ENCODE measurements at places on chromosomes 11 and 22. TPM values are rescaled to one million over a fixed set of nuclear protein-coding genes. Genes with fewer than 3 reads are reported as not detected.

DNA sequence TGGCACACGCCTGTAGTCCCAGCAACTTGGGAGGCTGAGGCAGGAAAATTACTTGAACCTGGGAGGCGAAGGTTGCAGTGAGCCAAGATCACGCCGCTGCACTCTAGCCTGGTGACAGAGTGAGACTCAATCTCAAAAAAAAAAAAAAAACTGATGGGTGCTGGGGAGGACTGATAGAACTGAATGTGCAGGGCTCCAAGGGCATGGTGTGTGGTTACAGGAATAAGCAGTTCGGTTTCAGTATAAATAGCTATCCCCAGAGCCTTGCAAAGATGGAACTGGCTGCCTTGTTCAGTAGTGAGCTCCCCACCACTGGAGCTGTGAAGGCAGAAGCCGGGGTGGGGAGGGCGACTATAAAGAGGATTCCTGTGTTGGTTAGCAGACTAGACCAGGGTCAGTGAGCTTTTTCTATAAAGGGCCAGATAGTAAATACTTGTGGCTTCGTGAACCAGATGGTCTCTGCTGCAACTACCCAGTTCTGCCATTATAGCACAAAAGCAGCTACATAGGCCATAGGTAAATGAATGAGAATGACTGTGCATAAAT lies 5.9 kb downstream of the TOM1 start:
- no peak for DNase-seq

- DNase-seq, result no peak
These were observed 6.7 kb downstream of the VSIG10L2 start for GRCh38 chr11:125952559-125952958.

DNA sequence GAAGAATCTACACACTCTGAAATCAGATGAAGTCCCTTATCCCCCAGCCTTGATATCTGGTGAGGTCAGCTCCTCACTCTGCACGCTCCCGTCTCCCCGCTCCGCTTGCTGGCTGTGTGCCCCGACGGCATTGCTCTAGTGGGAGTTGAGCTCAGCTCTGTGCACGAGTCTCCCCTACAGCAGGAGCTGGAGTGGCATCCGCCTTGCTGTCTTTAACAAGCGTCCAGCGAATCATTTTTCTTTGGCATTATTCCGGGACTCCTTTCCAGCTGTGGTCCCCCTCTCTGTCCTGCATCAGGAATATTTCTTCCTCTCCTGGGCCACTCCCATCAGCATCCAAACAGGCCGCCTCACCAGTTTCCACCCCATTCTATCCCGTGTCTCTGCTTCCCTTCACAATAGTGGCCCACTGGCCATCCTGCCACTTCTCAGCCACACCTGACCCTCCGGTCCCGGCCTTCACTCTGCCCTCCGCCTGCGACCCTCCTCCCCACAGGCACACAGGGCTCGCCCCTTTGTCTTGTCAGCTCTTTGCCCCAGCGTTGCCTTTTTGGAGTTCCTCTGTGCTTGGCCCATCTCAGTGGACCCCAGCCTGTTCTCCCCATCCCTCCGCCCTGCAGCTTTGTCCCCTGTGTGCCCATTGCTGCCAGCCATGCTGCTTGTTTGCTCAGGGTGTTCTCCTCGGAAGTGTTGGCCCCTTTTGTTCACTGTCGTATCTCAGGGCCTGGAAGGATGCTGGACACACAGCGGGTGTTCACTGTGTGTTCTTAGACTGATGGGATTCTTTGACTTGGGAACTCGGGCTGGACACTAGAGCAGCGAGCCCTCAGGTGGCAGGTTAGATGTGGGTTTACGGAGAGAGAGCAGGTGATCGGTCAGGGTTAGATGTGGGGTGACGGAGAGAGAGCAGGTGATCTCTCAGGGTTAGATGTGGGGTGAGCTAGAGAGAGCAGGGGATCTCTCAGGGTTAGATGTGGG lies 441.8 kb downstream of the TBC1D22A start:
- DNase-seq, result no peak

DNA sequence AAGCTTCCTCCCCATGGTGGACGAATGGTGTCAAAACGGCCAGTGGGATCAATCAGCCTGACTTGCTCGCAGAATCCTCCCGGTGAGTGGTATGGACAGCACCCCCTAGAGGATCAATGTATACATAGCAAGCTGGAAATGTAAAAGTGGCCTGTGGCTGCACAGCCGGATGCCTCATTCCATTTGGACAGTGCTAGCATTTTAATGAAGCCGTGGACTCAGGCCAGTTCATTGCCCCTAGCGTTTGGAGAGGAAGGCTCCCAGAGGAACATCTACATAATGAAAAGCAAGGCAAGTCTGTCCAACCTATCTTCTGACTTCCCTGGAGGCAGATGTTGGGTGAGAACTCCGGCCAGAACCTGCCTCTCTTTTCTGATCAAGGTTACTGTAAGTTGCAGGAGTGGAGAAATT lies 942.3 kb downstream of the NTM start:
- peak; percentile 80 for DNase-seq

GRCh38 chr22:46390652-46391301 lies 55.3 kb downstream of the TRMU start:
- peak; percentile 31 for DNase-seq

DNA sequence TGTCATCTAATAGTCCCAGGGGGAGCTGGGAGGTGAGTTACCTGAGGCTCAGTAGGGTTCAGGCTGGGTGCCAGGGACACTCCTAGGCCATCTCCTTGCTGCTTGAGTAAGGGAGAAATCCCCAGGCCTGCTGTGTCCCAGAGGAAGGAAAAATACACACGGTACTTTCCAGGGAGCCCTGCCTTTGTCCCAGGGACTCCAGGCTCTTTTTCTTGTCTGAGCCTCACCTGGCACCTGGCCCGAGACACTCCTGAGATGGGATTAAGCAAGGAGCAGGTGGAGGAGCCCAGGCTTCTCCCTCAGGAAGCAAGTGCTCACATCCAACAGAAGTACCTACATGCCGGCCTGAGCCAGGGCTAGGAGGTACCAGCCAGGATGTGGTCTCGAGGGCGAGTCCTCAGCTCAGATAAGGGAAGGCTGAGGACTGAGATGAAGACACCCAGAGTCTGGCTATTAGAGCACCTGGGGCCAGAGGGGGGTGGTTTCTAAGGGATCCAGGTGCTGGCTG lies 899 bp upstream of the KLHDC7B start:
- no peak for DNase-seq

DNA sequence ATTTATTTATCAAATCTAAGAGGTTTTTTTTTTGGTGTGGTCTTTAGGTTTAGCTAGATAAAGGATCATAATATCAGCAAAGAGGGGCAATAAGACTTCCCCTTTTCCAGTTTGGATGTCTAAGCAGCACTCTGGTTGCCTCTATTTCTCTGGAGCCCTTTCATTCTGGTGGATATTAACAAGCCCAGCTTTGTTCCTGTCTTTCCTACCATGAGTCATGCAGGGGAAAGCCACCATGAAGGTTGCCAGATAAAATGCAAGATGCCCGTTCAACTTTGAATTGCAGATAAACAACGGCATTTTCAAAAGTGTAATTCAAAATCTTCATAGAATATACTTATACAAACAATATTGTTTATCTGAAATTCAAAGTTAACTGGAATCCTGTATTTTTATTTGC lies 143.6 kb downstream of the ADAMTS15 start:
- DNase-seq, result peak; percentile 62

- peak; percentile 46 for DNase-seq
These were observed 40.5 kb downstream of the LRRC32 start for GRCh38 chr11:76629853-76630599.

- no peak for DNase-seq
These were observed 118.1 kb downstream of the ETS1 start for GRCh38 chr11:128469220-128469619.

DNA sequence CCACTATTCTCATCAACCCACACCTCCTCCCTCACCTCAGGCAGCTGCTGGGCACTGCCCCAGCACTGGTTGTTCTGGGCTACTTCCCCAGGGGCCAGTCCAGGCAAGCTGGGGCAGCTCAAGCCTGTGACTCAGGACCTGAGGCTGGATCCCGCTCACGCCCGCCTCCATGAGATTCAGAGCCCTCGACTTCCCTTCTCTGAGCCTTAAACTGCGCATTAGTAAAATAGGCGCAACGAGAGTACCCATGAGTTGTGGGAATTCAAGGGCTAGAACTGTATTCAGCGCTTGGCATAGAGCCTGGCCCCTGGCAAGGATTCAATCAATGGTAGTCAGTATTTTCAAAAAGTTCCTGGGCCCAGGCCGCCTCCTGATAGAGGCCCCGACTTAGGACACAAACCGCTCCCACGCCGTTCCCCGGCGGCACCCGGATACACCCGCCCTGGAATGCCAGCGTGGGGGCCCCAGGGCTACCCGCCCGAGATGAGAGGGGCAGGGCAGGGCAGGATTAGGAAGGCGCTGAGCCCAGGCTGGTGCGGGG lies 723 bp upstream of the CD82 start:
- DNase-seq, result peak; percentile 85

- DNase-seq, result no peak
These were observed 37.6 kb upstream of the RIC3 start for GRCh38 chr11:8206251-8207079.

DNA sequence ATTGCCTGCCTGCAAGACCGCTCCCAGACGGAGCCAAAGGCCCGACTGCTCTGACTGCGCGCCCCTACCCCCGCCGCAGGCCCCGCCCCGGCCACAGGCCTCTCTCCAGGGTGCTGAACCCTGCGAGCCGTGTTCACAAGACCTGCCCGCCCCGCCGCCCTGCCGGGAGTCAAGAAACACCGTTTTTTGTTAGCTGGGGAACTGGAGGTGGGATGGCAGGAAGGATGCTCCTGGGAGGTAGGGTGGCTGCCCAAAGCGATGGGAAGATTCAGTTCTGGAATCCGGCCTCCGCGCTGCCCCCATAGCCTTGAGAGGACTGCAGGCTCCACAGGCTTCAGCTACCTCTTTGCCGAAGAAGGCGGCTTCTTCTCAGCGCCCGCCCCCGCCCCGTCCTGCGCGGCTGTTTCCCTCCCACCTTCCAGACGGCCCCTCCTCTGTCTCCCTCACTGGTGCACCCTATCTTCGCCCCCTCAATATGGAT lies 2.7 kb upstream of the PDE2A start:
- peak; percentile 35 for DNase-seq

DNA sequence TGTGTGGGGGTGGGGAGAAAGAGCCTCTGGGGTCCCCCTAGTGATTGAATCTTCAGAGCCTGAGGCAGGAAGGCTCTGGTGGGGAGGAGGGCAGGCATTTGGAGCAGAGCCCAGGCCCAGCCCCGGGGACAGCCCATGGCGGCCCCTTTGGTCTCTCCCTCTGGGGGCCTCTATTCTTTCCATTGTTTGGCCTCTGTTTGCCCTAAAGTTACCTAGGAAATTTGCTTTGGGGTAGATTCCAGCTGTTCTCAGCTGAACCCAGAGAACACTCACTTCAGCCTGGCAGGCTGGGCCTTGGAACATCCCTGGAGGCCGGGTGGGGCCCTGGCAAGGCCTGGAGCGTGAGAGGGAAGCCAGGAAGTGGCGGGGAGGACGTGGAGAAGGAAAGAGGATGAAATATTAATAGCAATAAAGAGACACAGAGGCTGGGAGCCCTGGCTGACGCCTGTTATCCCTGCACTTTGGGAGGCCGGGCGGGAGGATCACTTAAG lies 22.9 kb upstream of the A4GALT start:
- peak; percentile 57 for DNase-seq

GRCh38 chr11:232783-233565 lies 3.2 kb downstream of the SIRT3 start:
- no peak for DNase-seq

GRCh38 chr22:44975427-44976262 lies 34.2 kb downstream of the PHF21B start:
- DNase-seq, result peak; percentile 71

The APLNR gene
- total RNA-seq, result not detected

The RIBC2 gene
- total RNA-seq, result 5.5 TPM

The CREB3L1 gene
- 11.3 TPM for total RNA-seq

The BRSK2 gene
- total RNA-seq, result not detected

The OMP gene
- total RNA-seq, result not detected

All from RPMI7951 (cell line).